ENCODE measurements at places on chromosomes 5 and 9.

GRCh38 chr5:54764102-54765090 is 221.0 kb downstream of the ESM1 start:
- DNase-seq: no peak

GRCh38 chr9:99130069-99130468 is 25.2 kb downstream of the TGFBR1 start:
- no peak for DNase-seq

- no peak for DNase-seq
These were observed 33.4 kb downstream of the VAV2 start for GRCh38 chr9:133958756-133959155.

DNA sequence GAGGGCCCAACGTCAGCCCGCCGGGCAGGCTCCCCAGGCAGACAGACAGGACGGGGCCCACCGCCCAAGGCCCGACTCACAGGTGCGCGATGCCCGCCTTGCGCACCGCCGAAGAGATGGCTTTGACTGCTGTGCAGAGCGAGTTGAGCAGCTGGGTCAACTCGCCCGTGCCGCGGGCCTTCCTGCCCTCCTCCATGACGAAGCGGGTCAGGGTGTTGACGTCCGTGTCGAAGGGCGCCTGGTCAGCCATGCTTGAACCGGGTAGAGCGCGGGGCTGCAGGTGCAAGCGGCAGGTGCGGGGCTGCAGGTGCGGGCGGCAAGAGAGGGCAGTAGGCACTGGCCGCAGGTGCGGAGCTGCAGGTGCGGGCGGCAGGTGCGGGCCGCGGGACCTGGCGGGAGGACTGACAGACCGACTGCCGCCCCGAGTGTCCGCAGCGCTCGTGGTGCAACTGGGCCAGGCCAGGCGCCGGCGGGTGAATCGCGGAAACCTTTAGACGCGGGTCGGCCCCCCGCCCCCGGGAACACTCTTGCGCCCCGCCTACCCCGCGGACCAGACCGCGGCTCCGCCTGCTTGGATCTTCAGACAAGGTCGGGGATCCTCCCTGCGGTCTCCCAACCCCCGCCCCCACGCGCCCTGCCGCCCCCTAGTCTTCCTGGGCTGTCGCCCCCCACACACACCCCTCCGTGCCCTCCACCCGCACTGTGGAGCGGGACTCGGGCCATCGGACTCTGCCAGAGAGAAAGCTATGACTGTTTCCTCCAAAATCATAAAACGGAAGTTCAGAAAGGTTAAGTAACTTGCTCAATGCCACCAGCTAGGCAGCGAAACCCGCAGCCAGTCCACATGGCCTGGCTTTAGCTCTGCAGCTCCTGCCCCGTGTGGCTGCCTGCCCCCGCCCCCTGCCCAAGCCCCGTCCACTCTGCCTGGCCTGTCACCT is at the start of gene FBP1:
FBP1 (minus strand) TSS at position 458 of the 938 bp plus-strand sequence; CDS start at position 250, 208 bp downstream.
- DNase-seq: peak; percentile 47

GRCh38 chr9:81035171-81035570 is 654.2 kb downstream of the TLE1 start:
- DNase-seq: no peak

DNA sequence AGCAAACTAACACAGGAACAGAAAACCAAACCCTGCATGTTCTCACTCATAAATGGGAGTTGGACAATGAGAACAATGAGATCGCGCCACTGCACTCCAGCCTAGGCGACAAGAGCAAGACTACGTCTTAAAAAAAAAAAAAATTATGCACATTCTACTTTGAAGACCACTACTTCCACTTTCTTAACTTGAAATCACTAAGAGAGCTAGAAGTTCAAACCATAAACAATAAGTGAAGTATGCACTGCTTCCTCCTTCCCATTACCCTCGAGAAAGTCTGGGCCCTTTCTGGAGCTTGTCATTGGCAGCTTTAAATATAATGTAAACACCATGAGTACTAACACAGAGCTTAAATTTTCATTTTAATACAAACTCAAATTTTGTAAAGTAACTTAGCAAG is 94.9 kb downstream of the TLE1 start:
- no peak for DNase-seq

DNA sequence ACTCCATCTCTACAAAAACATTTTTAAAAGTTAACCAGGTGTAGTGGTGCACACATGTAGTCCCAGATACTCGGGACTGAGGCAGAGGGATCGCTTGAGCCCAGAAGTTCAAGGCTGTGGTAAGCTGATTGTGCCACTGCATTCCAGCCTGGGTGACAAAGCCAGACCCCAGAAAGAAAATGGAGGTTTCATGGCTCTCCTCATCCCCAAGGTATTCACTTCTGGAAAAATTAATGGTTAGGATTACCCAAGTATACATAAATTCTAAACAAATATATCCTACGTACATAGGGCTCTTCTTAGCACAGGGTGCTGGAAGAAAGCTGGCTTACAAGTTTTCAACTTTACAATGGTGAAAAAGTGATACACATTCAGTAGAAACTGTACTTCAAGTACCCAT is 18.6 kb upstream of the RECK start:
- DNase-seq: no peak

DNA sequence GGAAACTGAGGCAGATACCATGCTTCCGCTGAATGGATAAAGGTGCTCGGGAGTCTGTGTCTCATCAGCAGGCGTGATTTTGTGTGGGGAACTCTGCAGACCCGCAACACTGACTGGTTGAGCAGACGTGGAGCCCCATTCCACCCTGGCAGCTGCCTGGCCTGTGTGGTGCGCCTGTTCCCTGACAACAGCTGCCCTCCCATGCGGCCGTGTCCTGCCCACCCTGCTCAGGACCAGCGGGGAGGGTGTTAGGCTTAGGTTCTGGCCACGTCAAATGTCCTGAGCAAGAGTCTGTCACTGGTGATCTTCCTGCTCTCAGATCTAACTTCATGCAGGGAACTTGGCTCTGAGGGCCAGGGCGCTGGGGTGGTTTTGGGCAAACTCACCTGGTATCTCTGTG is 417.7 kb upstream of the IRX4 start:
- DNase-seq: no peak

GRCh38 chr5:21145376-21145775 is 1157.4 kb upstream of the CDH18 start:
- no peak for DNase-seq

- DNase-seq: no peak
These were observed 368.0 kb upstream of the SEMA6A start for GRCh38 chr5:116942622-116943021.

DNA sequence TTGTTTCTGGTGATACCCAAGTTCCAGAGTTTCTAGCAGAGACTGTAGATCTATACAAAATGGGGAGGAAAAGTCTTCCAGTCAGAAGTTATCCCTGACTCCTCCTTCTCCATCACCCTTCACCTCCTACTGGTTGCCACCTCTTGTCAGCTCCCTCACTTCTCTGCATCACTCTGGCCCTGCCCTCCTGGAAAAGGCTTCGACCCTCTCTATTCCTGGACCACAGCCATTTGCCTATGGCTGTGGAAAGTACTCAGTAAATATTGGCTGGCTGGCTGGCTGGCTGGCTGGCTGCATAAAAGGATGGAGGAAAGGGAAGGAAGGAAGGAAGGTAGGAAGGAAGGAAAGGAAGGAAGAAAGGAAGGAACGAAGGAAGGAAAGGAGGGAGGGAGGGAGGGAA is 32.7 kb upstream of the ABCA1 start:
- DNase-seq: no peak

- DNase-seq: no peak
These were observed 18.0 kb downstream of the NNT start for GRCh38 chr5:43620944-43621505.

DNA sequence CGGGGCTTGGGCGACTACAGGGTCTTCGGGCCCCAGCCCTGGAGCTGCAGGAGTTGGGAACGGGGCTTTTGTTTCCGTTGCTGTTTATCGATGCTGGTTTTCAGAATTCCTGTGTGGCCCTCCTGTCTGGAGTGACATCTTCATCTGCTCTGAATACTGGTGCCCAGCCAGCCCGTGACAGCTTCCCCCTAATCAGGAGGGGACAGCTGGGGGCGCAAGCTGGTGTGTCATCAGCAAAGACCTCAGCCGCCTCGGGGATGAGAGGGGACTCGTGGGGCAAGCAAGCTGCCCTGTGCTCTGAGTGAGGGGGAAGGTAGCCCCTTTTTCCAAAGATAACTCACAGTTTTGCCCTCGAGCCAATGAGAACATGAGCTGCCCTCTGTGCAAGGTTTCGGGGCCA is 110.7 kb downstream of the RXRA start:
- no peak for DNase-seq

- DNase-seq: no peak
These were observed 264.1 kb downstream of the MLLT3 start for GRCh38 chr9:20358207-20358606.

DNA sequence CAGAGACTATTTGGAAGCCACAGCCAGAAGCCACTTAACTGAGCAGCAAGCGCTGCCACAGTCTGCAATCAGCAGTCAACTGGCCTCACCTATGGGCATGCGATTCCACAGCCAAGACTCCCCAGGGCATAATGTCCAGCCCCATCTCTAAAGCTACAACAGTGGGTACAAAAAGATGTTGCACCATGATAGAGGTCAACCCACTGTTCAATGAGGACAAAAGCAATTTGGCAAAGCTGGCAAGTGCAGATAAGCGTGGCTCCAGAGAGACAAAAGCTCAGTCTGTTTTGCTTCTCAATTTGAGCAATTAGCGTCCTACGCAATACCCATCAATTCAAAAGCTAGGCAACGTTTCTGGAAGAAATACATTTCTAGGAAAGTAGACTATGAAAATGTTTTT is 3.2 kb downstream of the TAS2R1 start:
- no peak for DNase-seq

DNA sequence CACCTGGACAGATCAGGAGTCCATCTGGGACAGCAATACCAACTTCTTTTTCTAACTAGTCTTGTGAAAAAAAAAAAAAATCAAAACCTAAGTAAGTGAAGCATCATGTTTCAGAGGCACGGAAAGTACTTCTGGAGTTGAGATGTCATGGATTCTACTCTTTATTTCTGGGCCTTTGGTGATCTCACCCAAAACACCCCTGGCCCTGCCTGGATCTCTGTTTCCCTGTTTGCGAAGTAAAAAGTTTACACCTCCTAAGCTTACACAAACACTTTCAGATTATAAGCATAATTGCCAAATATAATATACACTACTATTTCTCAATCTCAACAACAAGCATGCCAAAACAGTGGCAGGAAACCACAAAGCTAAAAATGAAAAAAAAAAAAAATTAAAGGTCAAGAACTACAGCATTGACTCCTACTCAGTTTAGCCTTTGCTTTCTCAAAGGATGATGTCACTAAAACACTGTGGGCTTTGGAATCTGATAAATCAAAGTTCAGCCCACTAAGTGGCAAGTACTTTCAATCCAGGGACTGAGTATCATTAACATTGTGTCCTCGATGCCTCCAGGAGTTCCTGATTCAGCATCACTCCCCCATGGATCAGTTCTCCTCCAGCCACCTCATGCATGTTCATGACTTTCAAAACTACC is 291.9 kb downstream of the NFIB start:
- DNase-seq: no peak

DNA sequence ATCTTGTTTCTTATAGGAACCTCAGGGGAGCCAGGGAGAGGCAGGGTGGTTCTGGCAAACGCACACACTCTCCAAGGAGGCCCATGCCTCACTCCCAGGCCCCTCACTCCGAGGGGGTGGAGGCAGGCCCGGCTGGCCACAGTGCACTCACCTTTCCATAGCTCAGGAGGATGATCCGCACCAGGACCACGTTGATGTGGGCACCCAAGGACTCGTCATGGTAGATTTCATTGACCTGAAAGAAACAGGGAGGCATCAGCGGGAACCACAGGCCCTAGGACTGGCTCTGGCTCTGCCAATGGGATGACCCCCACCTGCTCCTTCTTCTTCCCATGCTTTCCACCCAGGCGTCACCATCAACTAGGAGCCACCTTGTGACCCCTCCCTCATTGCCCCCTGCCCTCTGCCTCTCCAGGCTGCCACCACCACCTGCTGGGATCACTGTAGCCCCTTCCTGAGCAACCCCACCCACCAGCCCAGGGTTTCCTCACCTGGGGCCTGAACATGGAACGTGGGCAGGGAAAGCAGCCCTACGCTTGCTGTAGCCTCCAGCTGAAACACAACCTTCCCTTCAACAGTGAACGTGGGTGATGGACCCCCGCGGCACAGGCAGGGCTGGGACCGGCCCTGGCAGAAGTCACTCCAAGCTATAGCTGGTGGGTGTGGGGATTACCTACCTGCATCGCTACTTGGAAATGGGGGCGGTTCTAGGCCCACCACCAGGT is 120.9 kb downstream of the ZNF354C start:
- DNase-seq: no peak

GRCh38 chr5:148949841-148950470 is 112.9 kb downstream of the SH3TC2 start:
- no peak for DNase-seq

- no peak for DNase-seq
These were observed 19.9 kb upstream of the S1PR3 start for GRCh38 chr9:88971131-88971960.

DNA sequence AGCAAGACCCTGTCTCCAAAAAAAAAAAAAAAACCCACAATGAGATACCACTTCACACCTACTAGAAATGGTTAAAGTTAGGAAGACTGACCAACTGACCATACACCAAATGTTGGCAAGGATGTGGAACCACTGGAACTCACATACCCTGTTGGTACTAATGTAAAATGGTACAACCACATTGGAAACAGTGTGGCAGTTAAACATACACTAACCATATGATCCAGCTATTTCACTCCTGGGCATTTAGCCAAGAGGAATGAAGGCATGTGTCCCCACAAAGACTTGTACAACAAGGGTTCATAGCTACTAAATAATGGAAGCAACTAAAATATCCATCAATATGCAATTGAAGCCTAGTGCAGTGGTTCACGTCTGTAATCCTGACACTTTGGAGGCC is 21.3 kb downstream of the NAIF1 start:
- no peak for DNase-seq
